Eye (tissue), 1 donor: ENCODE measurements at places on chromosomes 7 and 10.

- DNase-seq = no peak
Observed at GRCh38 chr10:89946106-89946505, 244.7 kb downstream of the KIF20B start.

DNA sequence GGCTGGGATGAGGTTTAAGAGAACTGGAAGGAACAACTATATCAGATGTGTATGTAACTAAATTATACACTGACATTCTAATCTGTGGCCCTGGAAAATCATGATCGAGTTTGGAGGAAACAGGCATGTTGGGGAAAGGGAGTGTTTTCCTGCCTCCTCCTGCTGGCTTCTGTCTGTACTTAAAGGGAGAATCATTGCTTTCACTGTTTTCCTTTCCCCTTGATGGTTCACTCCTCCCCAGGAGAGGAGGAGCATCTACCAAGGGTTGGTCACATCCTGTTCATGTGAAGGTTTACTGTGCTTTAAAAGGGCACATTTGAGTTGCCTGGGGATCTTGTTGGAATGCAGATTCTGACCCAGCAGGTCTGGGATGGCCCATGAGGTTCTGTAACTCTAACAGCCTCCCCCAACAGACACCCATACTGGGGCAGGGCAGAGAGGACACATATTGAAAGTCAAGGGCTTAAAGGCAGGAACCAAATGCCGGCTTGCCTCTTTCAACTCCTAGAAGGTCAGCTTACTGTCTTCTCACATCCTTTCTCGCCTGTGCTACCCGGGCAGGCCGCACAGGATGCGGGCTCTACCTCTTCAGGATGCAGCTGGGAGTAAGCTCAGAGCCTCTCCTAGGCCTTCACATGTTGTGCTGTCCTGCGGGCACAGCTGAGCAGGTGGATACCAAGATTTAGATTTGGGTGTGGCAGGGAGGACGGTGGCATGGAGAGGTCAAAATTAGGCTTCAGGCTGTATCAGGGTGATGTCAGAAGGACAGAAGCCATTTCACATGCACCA lies 694.8 kb downstream of the KCNMA1 start:
- DNase-seq = no peak

GRCh38 chr7:80393786-80394185 lies 118.1 kb downstream of the GNAT3 start:
- no peak for DNase-seq

GRCh38 chr7:100685631-100686145 lies 8.4 kb downstream of the GIGYF1 start:
- no peak for DNase-seq

DNA sequence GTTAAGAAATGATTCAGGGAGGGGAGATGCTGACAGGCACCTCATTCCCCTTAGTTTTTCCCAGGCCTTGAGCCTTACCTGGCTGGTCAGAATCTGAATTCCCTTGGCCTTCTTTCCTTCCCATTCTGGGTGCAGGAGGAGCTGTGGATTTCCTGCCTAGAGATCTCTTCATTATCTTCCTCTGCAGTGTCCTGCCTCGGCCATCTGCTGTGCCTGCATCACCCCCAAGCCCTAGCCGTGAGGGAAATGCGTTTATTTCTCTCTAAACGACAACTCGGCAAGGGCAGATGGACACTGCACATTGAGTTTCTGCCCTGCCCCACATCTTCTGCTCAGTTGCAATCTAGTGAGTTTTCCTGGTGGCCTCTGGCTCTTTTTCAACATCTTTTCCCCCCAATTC lies 26.7 kb downstream of the ZCWPW1 start:
- DNase-seq = no peak

GRCh38 chr7:37482505-37482904 lies 33.8 kb upstream of the ELMO1 start:
- DNase-seq = no peak
